ENCODE measurements at places on chromosomes 13 and 19. TPM values are rescaled to one million over a fixed set of nuclear protein-coding genes. Genes with fewer than 3 reads are reported as not detected.

ADM5 gene
- under 0.01 TPM for total RNA-seq

NCCRP1 gene
- 8.9 TPM for total RNA-seq

TUBB4A gene
- total RNA-seq: not detected

SSBP4 gene
- total RNA-seq: 13.7 TPM

EBI3 gene
- not detected for total RNA-seq

HNRNPL gene
- 160 TPM for total RNA-seq

PRSS57 gene
- total RNA-seq: not detected

ARID3A gene
- total RNA-seq: 12.4 TPM

KCNN1 gene
- total RNA-seq: 0.14 TPM

CYP4F8 gene
- total RNA-seq: not detected

ARGLU1 gene
- total RNA-seq: 37.3 TPM

KLK12 gene
- 0.14 TPM for total RNA-seq

ICAM4 gene
- total RNA-seq: 5.8 TPM

CNFN gene
- 0.36 TPM for total RNA-seq

HIPK4 gene
- total RNA-seq: under 0.01 TPM

LRRC63 gene
- total RNA-seq: not detected

OR7D2 gene
- total RNA-seq: not detected

ZNF154 gene
- 4.7 TPM for total RNA-seq

KCNN4 gene
- 1.4 TPM for total RNA-seq

TPTE2 gene
- not detected for total RNA-seq

CYP2A7 gene
- not detected for total RNA-seq

PLK5 gene
- not detected for total RNA-seq

KLK15 gene
- total RNA-seq: not detected

CEACAM7 gene
- 2.2 TPM for total RNA-seq

SMIM24 gene
- total RNA-seq: not detected

KLK4 gene
- total RNA-seq: not detected

CGB2 gene
- not detected for total RNA-seq

SGCG gene
- 7.5 TPM for total RNA-seq

MEGF8 gene
- total RNA-seq: 14.7 TPM

CEACAM19 gene
- 6.3 TPM for total RNA-seq

NLRP9 gene
- total RNA-seq: not detected

TSHZ3 gene
- 6.2 TPM for total RNA-seq

ZNF737 gene
- total RNA-seq: 12.5 TPM

ZNF471 gene
- total RNA-seq: 1.7 TPM

FAM83E gene
- total RNA-seq: 17.0 TPM

PSG4 gene
- total RNA-seq: not detected

GNG7 gene
- total RNA-seq: under 0.01 TPM

UNC13A gene
- 0.14 TPM for total RNA-seq

ZNF787 gene
- total RNA-seq: 57.4 TPM

PPP5C gene
- total RNA-seq: 52.1 TPM

FUT2 gene
- total RNA-seq: 46.3 TPM

ASF1B gene
- total RNA-seq: 0.28 TPM

CASP14 gene
- under 0.01 TPM for total RNA-seq

GPR12 gene
- total RNA-seq: not detected

BSPH1 gene
- not detected for total RNA-seq

HNRNPA1L2 gene
- 4.3 TPM for total RNA-seq

CEACAM8 gene
- not detected for total RNA-seq

SYCN gene
- not detected for total RNA-seq

LRRC25 gene
- not detected for total RNA-seq

Data from nasal cavity respiratory epithelium epithelial cell of viscerocranial mucosa (primary cell).